Lower lobe of right lung (tissue), 2 donors: ENCODE measurements at places on chromosomes 16 and 17.

DNA sequence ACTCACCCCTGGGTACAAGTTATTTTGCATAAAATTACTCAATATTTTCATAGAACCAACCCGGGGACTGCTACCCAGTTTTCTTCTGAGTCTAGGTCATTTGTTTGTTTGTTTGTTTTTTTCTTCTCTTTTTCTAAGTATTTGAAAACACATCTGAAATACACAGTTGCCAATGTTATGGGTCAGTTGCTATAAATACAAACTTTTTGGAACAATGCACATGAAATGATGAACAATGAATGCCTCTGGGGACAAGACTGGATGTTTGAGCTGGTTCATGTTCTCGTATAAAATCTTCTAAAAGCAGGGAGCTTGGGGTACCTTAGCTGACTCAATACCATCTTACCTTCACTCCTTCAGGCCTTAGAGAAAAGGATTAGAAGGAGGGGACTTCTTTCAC, 30.5 kb downstream of the TMEM238L start:
- no peak for DNase-seq

DNA sequence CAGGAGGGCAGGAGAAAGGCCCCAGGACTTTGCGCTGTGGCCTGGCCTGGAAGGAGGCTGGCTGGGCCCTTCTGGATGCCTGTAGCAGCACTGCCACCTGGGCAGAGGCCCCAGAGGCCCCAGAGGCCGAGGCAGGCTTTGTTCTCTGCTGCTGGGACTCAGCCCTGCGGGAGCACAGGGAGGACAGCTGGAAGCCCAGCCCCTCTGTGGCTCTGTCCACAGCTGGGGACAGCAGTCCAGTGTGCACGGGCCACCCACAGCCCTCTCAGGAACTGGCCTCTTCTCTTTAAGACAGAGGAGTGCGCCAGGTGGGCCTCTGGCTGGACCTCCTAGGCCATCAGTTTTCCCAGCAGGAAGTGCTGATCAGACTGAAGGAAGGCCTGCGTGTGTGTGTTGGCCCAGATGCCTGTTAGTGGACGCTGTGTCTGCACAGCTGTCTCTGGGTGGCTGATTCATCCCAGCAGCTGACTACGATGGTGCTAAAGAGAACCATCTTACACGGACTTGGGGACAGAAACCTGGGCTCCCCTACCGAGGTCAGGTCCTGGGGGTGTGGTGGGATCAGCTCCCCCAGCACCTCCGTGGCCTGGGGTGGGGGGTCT, 26.9 kb upstream of the ZNF750 start:
- peak; percentile 39 for DNase-seq

DNA sequence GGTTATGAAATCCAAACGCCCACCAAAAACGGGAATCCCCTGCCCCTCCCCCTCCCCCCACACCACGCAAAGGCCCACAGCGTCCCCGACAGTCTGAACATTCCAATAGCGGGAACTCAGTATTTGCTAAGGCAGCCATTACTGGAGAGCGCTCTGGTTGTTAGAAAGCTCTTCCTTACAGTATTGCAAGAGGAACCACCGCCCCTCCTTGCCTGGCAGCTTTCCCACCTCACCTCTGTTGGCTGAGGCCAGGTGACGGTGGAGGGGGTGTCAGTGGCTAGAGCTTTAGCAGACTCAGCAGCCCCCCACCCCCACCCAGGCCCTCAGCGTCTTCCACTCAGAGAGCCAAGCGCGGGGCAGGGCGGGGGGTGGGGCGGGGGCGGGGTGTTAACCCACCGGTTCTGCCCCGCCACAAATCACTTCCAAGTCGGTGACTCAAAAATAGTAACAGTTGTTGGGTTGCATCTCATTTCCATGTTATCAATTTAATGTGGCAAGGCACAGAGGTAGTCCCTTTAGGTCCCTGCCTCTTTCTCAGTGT, 2.2 kb upstream of the PLEKHH3 start:
- peak; percentile 67 for DNase-seq

DNA sequence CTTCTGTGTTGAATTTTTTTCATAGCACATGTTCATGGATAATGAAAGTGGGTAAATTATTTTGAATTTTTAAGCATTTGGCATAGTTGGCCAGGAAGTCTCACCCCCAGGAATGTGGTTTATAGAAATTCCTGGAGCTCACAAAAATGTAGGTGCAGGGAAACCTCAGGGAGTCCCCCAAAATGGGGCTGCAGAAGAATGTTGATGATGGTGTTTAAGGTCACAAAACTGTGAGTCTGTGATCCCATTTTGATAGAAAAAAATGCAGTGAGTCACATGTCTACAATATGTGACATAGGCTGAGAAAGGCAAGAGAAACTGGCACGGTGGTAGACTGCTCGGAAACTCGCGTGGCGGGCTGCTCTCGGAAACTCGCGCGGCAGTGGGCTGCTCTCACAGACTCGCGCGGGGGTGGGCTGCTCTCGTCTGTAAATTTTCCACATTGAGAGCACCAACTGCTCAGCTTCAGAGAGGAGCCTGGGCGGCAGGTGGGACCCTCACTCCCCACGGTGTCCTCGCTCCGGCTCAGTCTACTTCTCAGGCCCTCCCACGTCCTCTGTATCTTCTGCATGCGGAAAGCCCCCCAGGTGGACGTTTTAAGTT, 18.7 kb upstream of the MC1R start:
- no peak for DNase-seq

DNA sequence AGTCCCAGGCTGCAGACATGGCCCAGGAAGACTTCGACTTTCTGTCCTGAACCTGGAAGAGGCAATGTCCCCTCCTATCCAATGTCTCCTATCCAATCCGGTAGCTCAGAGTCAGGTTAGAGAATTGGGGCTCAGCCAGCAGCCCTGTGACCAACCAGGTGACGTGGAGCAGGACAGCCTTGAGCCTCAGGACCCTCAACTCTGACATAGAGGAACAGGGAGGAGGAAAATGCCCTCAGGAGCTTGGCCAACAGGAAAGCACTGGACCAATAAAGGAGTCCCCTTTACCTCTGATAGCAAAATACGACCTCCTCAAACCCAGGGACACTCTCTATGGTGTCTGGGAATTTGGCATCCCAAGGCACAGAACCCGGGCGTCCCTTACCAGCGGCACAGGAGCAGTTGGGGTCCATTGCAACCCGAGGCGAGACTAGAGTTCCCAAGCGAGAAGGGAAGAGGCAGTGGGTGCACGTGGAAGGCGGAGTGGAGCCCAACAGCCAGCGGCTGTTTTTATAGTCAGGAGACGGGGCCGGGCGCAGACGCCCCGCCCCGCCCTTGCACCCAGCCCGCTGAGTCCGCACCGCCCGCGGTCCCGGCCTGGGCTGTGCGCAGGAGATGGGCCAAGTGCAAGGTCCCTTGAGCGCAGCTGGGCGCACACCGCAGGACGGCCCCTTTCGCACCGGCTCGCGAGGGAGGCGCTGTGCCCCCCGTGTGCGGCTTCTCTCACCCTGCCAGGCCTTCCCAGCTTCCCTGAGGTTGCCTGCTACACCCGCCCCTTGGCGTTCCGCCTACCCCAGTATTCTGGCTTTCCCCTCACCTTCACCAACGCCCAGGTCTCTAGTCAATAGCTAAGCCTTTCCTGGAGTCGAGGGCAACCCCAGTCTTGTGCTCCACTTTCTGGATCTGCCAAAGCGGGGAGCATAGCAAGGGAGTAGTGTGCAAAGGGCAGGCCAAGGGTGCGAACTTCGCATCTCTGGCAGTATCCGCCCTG, at the start of gene MT1G:
Gene MT1G (minus strand): TSS at position 485 of the 991 bp plus-strand sequence. CDS start 72 bp downstream, at position 413.
- peak; percentile 59 for DNase-seq

DNA sequence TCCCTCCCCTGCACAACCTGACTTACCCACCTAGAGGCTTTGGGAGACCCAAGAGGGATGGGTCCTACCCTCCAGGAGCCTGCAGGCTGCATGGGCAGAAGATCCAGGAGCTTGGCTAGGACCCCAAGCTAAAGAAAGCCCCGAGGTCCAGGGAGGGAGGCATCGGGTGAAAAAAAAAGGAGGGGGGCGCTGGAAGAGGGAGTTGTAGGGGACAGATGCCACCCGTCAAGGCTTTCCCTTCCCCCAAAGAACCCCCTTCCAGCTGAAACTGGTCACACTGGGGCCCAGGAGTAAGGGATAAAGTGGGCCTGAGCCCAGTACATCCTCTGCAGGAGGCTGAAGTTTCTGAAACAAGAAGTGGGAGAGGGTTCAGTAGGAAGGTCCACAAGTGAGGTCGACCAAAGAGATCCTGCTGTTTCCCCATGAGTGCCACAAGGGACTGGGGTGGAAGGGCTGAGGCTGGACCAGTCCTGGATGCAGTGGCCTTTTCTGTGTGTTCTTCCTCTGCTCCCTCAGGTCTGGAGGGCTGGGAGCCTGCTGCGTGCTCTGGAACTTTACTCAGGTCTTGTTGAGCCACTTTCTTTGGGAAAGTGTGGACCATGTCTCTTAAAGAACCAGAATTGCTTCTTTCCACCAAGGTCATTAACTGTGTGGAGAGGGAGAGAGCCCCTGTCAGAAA, 14.2 kb upstream of the CBFB start:
- DNase-seq = no peak

GRCh38 chr17:75367312-75367711, 38.2 kb downstream of the GRB2 start:
- no peak for DNase-seq

GRCh38 chr17:69228576-69228975, at the start of gene ABCA10:
TSS of gene ABCA10 (minus strand) at chr17:69228824. CDS start at chr17:69225358, 3,466 bp downstream.
- DNase-seq = no peak

DNA sequence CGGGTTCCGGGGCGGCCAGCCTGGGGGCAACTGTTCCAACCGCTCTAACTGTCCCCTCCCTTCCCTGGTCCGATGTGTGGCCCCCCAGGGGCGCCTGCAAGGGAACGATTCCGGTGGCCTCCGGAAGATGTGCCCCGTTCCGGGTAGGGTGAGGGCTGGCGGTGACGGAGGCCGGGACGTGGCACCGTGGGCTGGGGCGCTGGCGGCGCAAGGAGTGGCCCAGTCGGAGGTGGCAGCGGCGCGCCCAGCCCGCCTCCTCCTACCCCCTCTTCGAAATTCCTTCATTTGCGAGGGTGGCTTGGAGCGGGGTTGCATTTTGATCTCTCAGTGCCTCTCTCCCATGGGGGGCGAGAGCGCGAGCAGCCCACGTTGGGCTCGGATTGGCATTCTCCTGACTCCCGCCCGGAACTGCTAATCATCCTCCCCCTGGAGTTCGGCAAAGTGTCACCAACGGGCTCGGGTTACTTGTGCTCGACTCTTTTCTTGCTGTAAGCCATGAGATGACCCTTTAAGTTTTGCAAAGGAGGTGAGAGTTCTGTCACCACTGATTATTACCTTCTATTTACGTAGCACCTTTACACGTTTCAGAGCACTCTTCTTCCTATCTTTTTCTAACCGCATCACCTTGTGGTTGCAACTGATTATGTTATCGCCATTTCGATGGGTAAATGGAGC, 622 bp downstream of the NDEL1 start:
- DNase-seq = peak; percentile 85

DNA sequence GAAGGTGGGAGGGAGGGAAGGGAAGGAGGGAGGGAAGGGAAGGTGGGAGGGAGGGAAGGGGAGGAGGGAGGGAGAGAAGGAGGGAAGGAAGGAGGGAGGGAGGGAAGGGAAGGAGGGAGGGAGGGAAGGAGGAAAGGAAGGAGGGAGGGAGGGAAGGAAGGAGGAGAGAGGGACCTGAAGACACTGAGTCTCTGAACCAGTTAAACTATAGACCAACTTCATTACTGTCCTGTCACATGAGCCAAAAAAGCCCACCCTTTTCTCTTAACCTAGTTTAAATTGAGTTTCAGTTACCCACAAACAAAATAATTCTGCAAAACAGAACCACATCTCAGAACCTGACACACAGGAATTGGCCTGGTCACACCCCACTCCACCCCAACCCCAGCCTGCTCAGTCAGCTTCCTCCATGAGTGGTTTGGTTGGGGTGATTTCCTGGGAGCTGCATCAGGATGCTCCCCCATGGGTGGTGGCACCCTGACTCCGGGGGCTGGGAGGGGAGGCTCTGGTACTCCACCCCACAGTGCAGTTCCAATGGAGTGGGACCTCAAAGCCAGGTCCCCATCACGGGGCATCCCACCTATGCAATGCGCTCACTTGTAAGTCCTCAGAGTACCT, 4.7 kb upstream of the PRR29 start:
- peak; percentile 23 for DNase-seq

DNA sequence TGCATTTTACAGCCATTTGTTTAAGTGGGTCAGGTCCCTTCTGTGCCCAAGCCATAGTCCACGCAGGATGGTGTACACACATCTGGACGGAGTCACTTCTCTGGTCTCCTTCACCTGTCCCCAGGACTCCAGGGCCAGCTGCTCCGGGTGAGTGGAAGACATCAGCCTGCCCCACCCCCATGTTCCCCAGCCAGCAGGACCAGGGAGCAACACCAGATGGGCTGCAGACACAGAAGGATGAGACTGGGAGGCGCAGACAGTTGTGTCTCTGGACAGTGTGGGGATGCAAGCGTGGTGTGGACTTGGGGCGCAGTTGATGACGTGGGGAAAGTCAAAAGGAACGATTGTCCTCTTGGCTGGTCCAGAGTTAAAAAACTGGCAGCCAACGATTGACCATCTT, 24.6 kb upstream of the WFDC1 start:
- no peak for DNase-seq

DNA sequence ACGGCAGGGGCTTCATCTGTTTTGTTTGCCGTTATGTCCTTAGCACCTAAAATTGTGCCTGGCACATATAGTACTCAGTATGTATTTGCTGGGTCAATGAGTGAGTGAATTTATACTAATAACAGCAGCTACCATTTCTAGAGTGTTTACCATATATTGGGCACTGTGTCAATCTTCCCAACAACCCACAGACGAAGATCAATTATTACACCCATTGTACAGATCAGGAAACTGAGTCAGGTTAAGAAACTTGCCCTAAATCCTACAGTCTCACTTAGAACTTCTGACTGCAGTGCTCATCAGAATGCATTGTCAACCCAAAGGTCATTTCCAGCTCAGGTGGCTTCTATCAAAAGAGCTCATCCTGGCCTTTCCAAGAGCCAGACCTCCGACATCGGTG, 44.5 kb upstream of the MEOX1 start:
- DNase-seq = no peak

GRCh38 chr16:1839554-1839953, 12.5 kb downstream of the FAHD1 start:
- no peak for DNase-seq

DNA sequence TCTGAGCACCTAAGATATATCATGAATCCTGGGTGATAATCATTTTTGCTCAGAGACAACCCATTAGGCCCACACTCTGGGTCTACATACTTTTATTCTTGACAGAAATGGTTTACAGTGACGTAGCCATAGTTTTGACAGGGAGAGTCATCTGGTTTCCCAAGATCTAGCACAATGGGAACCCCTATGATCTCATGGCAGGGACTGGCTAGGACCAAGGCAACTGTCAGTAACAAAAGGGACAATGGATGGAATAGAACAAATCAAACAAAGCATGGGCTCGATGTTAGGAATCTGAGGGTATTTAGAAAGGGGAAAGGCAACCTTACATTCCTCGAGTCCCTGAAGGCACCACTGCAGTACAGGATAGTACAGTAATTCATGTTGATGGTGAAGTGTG, 20.5 kb downstream of the CFAP97D1 start:
- no peak for DNase-seq

- DNase-seq = no peak
Observed at GRCh38 chr16:17409894-17410293, 60.9 kb downstream of the XYLT1 start.

DNA sequence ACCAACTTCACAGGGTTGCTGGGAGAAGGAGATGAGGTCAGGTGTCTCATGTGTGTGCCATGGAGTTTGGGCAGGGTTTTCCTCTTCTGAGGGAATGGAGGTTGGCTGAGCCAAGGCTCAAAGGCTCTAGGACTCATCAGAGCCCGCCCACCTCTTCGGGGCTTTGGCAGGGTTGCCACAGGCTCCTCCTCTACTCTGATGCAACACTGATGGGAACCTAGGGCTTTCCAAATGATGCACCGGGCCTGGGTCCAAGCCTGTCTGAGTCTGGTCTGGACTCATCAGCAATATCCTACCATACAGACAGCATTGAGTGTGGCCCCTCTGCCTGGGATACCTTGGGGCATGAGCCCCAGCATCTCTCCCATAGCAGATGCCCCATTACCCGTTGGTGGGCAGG, 59.5 kb upstream of the LHX1 start:
- no peak for DNase-seq
